ENCODE measurements at places on chromosomes 12 and 14. TPM values are rescaled to one million over a fixed set of nuclear protein-coding genes. Genes with fewer than 3 reads are reported as not detected.

EXOC5 gene
- total RNA-seq = 78.1 TPM

RD3L gene
- total RNA-seq = not detected

B3GNT4 gene
- not detected for total RNA-seq

TAS2R30 gene
- total RNA-seq = 9.7 TPM

CPNE8 gene
- 23.9 TPM for total RNA-seq
